ENCODE measurements at places on chromosomes 6 and 20. TPM values are rescaled to one million over a fixed set of nuclear protein-coding genes. Genes with fewer than 3 reads are reported as not detected.

- DNase-seq: no peak
Measured at GRCh38 chr6:30915591-30915946, 1.5 kb downstream of the VARS2 start.

- DNase-seq: no peak
Measured at GRCh38 chr6:3761989-3762270, 10.4 kb upstream of the PXDC1 start.

- DNase-seq: no peak
Measured at GRCh38 chr6:150537893-150538292, 61.8 kb upstream of the PLEKHG1 start.

GRCh38 chr20:63314015-63314471, 21.1 kb downstream of the COL20A1 start:
- no peak for DNase-seq

DNA sequence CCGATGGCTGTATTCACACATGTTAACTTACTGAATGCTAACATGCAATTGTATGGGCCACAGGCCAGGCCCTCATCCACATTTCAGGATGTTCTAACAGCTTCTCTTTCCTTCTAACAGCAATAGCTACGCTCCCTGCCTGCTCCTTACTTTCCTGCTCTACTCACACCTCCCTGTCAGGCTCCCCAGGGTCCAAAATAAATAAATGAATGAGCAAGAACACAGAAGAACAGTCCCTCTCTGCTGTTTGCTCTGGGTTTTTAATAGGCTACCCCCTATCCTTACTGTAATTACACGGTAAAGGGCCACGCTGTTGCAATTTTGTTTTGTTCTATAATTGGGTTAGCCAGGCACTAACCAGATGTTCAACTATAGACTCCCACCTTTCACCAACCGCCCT, 135.6 kb downstream of the GMDS start:
- no peak for DNase-seq

GRCh38 chr20:63005862-63006539, 763 bp downstream of the BHLHE23 start:
- DNase-seq: no peak

- DNase-seq: peak; percentile 97
Measured at GRCh38 chr6:42984001-42984923, at the start of gene PPP2R5D. TSS of gene PPP2R5D (plus strand) at chr6:42984570. CDS start at chr6:42984678, 108 bp downstream.

DNA sequence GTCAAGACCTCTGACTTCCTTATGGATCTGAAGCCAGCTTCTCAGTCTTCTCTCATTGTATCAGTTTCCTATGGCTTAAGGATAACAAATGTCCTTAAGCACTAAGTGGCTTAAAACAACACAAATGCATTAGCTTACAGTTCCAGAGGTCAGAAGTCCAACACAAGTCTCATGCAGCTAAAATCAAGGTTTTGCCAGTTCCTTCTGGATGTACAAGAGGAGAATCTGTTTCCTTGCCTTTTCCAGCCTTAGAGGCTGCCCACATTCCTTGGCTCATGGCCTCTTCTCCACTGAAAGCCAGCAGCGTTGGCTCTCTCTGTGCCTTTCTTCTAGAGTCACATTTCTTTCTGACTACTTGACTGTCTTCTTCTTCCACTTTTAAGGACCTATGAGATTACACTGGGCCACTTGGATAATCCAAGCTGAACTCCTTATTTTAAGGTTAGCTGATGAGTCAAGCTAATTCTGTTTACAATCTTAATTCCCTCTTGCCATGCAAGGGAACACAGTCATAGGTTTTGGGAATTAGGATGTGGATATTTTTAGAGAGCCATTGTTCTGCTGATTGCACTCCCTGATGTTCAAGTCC, 179.0 kb downstream of the BCAS1 start:
- DNase-seq: no peak

GRCh38 chr6:75931011-75931680, 141.3 kb downstream of the IMPG1 start:
- no peak for DNase-seq

DNA sequence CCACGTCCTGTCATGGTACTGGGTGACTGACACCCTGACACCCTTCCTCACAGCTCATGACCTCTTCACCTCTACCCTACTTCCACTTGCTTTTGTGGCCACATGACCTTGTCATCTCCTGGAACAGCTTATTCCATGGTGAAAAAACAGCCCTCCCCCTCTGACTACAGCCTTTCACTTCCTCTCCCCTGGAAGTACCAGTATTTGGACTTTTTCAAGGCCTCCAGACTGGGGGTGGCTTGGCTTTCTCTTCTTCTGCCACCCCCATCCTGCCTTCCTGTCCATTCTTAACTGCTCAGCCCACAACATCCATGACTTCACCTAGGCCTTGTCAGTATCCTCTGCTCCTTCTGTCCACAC, 168.4 kb downstream of the CARMIL1 start:
- DNase-seq: no peak

DNA sequence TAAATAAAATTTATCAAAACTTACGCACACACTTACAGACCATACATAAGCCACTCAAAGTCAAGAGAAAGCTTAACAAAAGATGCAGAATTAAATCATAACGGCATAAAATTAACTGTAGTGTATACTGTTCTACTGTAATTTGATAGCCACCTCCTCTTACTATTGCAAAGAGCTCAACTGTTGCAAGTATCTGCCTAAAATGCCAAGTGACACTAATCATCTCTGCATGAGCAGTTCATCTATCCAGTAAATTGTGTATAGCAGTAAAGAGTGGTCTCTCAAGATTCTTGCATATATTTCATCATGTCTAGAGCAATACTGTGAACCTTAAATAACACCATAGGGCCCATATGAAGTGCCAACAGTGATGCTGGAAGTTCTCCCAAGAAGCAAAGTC, 12.3 kb downstream of the OR2H2 start:
- DNase-seq: no peak

DNA sequence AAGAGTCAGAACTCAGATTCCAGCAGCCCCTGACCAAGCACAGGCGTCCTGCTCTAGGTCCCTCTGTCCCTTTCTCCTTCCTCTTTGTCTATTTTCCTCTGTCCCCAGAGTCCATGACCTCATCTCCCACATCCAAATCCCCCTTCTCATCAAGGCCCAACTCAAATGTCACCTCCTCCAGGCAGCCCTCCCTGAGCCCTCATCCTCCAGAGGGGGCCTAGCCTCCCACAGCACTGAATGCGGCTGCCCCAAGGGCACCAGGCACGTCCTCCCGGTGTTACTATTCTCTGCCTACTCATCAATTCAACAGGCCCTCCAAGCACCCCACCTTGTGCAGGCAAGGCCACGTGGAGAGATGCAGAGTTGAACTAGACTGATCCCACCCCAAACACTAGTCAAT, 49.7 kb downstream of the GRM4 start:
- no peak for DNase-seq

- DNase-seq: no peak
Measured at GRCh38 chr20:13017883-13018535, 9.2 kb downstream of the SPTLC3 start.

- DNase-seq: no peak
Measured at GRCh38 chr6:137219664-137220252, 573 bp upstream of the IFNGR1 start.

DNA sequence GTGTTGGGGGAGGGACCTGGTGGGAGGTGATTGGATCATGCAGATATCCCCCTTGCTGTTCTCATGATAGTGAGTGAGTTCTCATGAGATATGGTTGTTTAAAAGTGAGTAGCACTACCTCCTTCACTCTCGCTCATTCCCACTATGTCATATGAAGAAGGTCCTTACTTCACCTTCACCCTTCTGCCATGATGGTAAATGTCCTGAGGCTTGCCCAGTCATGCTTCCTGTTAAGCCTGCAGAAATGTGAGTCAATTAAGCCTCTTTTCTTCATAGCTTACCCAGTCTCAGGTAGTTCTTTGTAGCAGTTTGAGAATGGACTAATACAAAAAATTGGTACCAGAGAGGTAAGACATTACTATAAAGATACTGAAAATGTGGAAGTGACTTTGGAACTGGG, 425.9 kb downstream of the HTR1B start:
- DNase-seq: no peak

GRCh38 chr20:43979576-43980105, 65.0 kb downstream of the TOX2 start:
- no peak for DNase-seq

- no peak for DNase-seq
Measured at GRCh38 chr6:3260296-3260695, 1.5 kb downstream of the PSMG4 start.

FERMT1 gene
- 3.5 TPM for total RNA-seq

ARMH2 gene
- not detected for total RNA-seq

All from sciatic nerve (tissue), 2 donors.